ENCODE measurements at places on chromosomes 3 and 15.

DNA sequence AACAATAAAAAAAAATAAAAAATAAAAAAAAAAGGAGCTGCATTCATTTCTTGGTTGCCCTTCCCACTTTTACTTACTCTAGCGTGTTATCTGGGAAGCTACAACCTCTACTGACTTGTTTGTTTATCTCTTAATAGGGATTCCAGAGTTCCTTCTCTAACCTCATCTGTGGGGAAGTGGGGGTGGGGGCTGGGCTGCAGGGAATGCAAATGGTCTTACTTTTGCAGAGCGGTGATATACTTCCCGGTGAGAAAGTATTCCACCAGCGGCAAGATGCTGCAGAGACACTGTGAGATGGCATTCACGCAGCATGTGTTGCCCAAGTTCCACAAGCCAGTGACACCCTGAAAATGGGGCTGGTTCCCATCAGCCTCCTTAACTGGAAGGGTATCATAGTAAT lies 2.1 kb downstream of the USP50 start:
- DNase-seq: no peak

- no peak for DNase-seq
These were observed 28.5 kb upstream of the PDE8A start for GRCh38 chr15:84953136-84953535.

DNA sequence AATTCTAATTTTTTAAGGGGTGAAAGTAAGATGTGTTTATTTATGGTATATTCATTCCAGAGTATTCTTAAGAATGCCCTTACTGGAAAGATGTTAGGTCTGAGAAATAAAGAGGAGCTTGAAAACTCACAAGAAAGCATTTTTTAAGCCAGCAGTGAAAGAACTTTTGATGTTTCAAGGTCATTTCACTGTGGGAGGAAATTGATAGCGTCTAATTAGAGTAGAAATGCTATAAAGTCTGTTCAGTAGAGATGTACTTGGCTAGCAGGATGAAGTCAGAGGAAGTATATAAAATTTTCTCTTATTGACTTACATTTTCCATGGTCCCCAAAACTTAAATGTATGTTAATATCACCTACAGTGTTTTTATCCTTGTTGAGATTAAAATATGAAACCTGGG lies 354.6 kb downstream of the CNTN6 start:
- DNase-seq: no peak

GRCh38 chr3:135447483-135447882 lies 518.0 kb upstream of the PPP2R3A start:
- DNase-seq: no peak

- DNase-seq: peak; percentile 30
These were observed 49.6 kb downstream of the CHD2 start for GRCh38 chr15:92949604-92950249.

DNA sequence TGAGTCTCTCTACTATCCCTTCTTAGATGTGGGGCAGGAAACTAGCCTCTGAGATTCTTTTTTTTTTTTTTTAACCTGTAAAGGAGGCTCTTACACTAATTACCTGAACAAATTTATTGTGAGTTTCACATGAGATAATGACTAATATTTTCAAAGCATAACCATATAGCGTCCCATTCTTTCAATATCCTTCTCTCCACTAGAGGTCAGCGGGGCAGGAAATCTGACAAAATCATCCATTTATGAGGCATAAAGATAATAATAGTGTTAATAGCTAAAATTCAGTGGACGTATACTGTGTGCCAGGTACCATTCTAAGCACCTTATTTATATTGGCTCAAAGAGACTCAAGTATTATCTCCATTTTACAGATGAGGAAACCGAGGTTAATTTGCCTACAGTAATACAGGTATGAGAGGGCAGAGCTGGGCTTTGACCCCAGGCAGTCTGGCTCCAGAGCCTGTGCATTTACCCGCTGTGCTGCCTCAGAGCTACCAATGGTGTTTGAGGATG lies 16.3 kb upstream of the SMAD6 start:
- no peak for DNase-seq

DNA sequence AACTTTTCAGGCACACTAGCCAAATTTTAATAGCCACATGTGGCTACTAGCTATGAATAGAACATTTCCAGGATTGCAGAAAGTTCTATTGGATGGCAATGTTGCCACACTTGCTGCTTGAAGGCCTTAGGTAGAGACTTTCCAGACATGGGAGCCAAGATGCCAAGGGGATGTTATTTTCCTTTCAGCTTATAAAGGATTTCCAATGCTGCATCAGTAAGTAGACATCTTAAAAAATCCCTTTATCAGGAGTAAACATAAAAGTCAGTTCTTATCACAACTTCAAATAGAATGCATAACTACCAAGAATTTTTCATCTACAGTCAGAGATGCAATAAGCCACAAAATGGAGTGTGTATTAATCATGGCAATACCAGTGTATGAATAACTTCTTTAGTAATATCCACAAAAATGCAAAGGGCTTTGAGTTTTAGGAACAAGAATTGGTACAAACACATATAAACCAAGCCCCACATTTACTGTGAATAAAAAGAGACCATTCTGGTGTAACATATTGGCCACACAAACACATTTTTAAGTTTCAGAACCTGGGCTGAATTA lies 457.1 kb upstream of the ADAMTS9 start:
- DNase-seq: no peak

GRCh38 chr3:48951764-48952163 lies 33.1 kb downstream of the ARIH2 start:
- DNase-seq: no peak

- DNase-seq: no peak
These were observed 5.2 kb downstream of the TLE3 start for GRCh38 chr15:70092464-70093027.

- no peak for DNase-seq
These were observed 4.6 kb downstream of the SNAP23 start for GRCh38 chr15:42499858-42500609.

DNA sequence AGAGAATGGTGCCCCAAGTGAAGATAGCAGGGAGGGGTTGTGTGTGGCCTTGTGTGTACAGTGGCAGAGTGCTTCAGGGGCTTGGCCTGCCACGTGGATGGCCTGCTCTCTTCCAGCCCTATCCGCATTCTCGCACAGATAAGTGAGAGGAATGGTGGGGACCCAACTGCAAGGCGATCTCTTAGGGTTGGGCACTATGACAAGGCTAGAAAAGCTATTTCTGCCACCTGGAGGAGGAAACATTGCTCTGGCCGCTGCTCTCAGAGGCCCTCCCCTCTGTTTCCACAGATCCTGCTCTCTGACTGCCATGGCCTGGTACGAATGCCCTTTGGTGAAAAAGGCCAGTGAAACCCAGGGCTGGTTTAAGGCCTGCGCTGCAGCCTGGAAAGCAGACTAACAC lies 20.6 kb downstream of the EEFSEC start:
- peak; percentile 32 for DNase-seq

- DNase-seq: no peak
These were observed 337.2 kb downstream of the ZBTB20 start for GRCh38 chr3:114809668-114810413.

GRCh38 chr3:71447803-71448202 lies 135.7 kb downstream of the FOXP1 start:
- no peak for DNase-seq

DNA sequence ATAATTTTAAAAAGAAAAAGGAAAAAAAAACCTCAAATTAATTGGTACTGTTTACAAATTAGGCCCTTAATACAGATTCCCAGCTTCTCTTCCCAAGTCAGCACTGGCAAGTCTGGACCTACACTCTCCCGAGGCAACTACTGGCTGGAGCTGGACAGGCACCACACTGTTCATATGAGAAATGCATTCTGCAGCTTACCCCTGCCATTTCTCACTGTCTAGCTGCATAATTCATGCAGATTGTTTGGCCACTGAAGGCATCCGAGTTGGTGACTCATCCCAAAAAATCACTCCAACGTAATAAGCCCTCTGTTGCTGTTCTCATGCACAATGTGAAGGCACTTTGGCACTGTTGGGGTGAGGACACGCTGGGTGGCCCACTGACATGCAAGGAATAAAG lies 45.3 kb downstream of the ROPN1B start:
- DNase-seq: no peak

DNA sequence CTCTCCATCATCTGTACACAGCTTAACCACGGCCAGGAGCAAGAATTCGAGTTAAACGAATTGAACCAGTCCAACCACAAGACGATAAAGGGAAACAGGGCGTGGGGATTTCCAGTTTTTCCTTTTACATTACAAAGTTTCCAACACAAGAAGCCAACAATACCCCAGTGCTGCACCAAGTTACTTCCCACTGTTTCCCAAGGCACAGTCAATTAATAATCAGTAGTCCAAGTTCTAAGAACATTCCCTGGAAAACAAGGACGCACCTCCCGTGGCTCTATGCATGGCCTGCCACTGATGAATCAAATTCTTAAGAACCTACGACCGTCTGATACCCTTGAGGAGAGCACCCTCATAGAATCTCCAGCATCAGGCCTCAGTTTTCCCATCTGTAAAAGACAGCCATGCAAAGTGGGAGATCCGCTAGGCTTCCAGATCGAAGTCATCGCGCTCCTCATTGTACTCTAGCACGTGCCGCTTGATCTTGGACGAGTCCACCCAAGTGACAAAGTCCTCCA lies 774 bp downstream of the IMP3 start:
- no peak for DNase-seq

DNA sequence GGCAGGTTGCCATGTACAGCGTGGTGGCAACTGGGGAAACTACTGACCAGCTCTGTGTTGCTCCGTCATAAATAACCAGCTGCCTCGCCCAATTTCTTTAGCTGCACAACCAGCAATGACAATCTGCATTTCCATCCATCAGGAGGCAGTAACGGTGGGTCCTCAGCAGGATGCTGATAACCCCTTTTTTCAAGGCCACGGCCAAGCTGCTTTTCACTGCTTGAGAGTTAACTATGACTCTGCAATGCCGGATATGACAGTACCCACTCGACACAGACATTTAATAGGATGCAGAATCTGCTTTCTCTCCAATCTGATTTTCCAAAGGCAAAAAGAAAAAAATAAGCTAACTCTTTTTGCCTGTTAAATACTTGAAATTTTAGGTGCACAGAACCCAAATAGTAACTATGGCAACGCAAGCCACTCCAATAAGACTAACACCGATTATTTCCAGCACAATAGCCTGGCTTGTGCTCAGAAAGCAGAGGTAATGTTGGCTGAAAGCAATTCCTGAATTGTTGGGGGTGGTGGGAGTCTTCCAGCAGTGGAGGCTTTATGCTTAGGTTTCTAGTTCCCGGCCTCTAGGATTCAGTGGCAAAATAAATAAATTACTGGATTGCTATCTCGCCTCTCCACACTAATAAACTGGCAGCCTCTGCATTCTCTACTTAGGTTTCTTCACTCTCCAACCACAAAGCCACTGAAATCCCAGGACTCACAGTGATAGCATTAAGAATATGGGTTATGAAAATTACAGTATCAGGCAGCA lies 31.2 kb upstream of the SRGAP3 start:
- DNase-seq: peak; percentile 80

GRCh38 chr15:20272422-20273184 lies 269.0 kb downstream of the GOLGA6L6 start:
- DNase-seq: no peak

DNA sequence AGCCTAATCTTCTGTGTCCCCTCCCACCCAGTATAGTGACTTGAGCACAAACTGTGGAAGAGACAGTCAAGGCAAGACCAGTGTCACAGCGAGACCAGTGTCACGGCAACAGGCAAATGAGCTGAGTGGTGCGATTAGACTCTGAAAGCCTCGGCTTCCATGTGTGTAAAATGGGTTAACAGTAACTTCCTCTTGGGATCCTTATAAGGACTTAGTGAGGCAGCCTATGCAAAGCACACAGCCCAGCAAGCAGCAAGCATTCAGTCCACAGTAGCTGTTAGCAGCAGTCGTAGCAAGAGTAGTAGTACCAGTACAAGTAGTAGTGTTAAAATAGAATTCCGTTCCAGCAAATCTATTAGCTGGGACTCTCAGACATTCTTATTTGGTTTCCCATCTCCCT lies 334.1 kb downstream of the GABRB3 start:
- DNase-seq: no peak

DNA sequence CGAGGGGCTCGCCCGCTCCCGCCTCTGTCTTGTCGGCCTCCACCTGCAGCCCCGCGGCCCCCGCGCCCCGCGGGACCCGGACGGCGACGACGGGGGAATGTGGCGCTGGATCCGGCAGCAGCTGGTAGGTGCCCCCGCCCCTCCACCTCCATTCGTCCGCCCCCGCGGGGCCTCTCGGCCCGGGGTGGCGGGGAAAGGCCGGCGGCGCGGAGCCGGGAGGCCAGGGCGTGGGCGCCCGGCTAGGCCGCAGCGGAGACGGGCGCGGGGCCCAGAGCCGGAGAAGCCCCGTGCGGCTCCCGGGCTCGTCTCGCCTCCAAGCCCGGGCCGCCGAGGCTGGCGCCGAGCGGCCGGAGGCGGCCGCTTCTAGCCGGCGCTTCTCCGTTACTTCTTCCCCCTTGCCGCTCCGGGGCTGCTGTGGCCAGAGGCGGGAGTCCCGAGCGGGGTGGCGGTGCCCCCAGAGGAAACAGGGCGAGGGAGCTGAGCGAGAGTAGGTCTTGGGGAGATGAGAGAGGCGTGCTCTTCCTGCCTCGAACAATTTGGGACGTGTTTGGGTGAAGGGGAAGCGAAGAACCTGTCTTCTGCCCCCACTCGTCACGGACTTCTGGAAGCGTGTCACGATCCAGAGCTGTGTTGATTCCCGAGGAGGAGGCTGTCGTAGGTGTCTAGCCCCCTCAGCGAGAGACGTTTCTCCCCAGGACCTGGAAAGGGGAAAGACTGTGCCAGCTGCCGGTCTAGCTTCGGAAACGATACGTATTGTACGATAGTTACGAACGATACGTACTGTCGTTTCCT lies 555 bp downstream of the ATP11B start:
- DNase-seq: peak; percentile 71

- no peak for DNase-seq
These were observed 66.0 kb downstream of the STAC start for GRCh38 chr3:36446276-36446675.

DNA sequence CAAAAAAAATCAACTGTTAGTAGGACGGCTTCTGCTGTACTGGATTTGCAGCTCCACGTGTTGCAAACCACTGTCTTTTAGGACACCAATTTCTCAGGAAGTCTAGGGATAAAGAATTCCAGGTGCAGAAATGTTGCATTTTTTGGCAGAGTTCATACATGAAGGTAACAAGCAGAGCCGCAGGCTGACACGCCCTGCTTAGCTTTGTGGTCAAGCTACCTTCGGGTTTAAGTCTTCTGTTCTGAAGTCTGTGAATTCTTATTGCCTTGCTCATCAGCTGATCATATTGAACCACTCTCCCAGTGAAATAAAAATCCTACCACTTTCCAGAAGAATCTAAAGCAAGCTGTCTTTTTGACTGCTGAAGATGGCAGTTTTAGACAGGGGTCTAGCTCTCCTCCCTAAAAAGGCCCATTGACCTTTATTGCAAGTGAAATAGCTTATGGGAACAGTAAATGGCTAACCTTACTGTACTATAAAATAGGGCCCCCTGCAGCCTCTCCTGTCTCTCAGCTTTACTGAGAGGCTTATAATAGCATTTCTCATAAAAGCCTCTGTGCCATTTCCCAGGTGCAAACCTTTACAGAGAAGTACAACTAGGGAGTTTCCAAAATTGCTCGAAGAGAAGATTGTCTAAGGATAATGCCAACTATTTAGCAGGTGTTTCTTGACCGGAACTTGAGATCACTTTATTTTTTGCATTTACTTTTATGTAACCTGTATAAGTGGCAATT lies 262.2 kb upstream of the IL12A start:
- DNase-seq: no peak
